ENCODE measurements at places on chromosomes 2 and 18.
A peak's percentile ranks its signal among the peaks of the same experiment; 100 is the strongest.

- no peak for DNase-seq
Measured at GRCh38 chr2:223909001-223909741, 36.0 kb downstream of the WDFY1 start.

GRCh38 chr2:160085662-160086061 is 23.2 kb upstream of the PLA2R1 start:
- DNase-seq, result no peak

GRCh38 chr2:55490554-55490953 is 29.0 kb upstream of the CFAP36 start:
- DNase-seq, result no peak

DNA sequence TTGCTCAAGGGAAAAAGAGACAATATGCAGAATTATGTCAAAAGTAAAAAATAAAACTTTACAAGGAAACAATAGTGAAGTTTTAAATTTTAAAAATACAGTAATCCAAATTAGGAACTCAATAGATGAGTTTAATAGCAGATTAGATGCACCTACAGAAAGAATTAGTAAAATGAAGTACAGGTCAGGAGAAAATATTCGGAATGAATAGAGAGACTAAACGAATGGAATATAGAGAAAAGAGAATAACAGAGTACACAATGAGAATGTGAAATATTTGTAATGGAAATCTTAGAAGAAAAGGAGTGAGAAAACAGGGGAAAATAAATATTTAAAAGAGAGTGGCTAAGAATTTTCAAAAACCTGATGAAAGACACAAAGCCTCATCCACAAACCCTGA is 275.7 kb upstream of the MMADHC start:
- no peak for DNase-seq

- no peak for DNase-seq
Measured at GRCh38 chr2:82656420-82656819, 1802.7 kb downstream of the SUCLG1 start.

- no peak for DNase-seq
Measured at GRCh38 chr2:108220942-108221541, 18.7 kb upstream of the SULT1C3 start.

- DNase-seq, result no peak
Measured at GRCh38 chr2:38176619-38177021, 100.7 kb upstream of the CYP1B1 start.

DNA sequence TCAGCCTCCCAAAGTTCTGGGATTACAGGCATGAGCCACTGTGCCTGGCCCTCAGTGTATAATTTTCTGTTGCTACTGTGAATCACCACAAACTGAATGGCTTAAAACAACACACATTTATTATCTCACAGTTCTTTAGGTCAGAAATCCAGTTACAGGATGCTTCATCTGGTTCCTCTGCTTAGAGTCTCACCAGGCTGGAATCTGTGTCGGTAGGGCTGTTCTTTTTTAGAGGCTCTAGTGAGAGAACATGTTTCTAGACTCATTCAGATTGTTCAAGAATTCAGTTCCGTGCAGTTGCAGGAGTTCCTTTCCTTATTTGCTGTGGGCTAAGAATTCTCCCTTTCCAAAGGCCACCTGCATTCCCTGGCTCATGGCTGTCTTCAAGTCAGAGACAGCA is 22.2 kb downstream of the CCDC121 start:
- no peak for DNase-seq

- no peak for DNase-seq
Measured at GRCh38 chr2:168343586-168343985, 96.2 kb upstream of the STK39 start.

GRCh38 chr2:119517433-119517832 is 6.8 kb downstream of the SCTR start:
- DNase-seq, result peak; percentile 68

DNA sequence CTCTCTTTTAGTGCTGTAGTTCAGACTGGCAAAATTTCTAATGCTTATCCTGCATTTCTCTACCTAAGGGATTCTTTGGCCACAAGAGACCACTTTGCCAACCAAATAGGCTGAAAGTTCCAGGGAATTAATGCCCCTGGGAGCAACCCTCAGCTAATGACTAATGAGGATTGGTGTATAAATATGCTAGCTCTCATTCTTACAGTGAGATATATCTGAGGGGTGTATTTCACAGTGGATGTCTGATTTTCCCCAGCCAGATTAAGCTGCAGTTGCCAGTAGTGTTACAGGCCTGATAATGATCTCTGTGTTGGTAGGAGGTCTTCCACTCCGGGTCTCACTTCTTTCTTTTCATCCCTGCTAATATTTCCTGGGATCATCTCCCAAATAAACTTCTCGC is 90.4 kb downstream of the GULP1 start:
- DNase-seq, result no peak

- DNase-seq, result no peak
Measured at GRCh38 chr18:1002653-1003178, 98.0 kb downstream of the ADCYAP1 start.

GRCh38 chr2:241088376-241088775 is 13.7 kb downstream of the MTERF4 start:
- DNase-seq, result no peak

Measured in WERI-Rb-1 (cell line).